ENCODE measurements at places on chromosomes 6 and 20. TPM values are rescaled to one million over a fixed set of nuclear protein-coding genes. Genes with fewer than 3 reads are reported as not detected.

FAM184A gene
- 0.93 TPM for total RNA-seq

GPX5 gene
- not detected for total RNA-seq

COL19A1 gene
- total RNA-seq, result 1.9 TPM

RGL2 gene
- total RNA-seq, result 59.4 TPM

CCN6 gene
- total RNA-seq, result not detected

DLL1 gene
- 11.7 TPM for total RNA-seq

TCF19 gene
- total RNA-seq, result 2.8 TPM

PAK5 gene
- not detected for total RNA-seq

SULF2 gene
- total RNA-seq, result 40.7 TPM

C20orf141 gene
- not detected for total RNA-seq

LY6G6F gene
- total RNA-seq, result not detected

LGSN gene
- not detected for total RNA-seq

ARMC2 gene
- total RNA-seq, result 14.0 TPM

- peak; percentile 39 for DNase-seq
Observed at GRCh38 chr6:33191383-33192104, 723 bp downstream of the COL11A2 start.

GRCh38 chr20:31788578-31788977, 30.6 kb upstream of the MYLK2 start:
- DNase-seq, result no peak

- DNase-seq, result no peak
Observed at GRCh38 chr6:135187372-135187771, 6.3 kb downstream of the MYB start.

DNA sequence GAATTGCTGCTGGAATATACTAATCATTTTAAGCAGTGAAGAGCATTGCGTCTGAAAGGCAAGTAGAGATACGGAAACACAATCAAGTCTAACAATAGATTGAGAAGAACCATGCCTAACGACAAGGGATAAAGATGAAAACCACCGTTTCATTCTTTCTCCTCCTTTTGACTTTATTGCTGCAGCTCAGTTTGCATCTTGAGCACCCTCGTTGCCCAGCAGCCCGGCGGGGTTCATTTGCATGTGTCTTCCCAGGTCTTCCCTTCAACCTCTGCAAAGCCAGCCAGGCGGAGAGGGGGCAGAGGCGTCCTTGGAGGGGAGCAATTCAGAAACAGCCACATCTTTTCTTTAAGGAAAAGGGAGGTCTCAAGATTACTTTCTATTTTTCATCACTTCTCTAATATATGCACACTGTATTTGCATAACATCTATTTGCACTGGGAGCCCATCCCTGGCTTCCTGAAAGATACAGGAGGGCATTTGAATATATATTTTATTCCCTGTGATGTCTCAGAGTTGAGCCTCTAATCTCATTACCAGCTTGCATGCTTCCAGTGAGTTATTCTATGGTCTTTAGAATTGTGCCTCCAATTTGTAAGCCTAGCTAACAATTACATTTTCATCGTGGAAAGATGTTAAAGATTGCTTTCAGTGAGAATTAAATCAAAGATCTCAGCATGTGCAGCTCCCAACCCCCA, 18.7 kb upstream of the PXDC1 start:
- no peak for DNase-seq

- no peak for DNase-seq
Observed at GRCh38 chr6:38723783-38724182, 8.7 kb downstream of the DNAH8 start.

GRCh38 chr6:169802790-169803189, 51.4 kb downstream of the ERMARD start:
- DNase-seq, result no peak

DNA sequence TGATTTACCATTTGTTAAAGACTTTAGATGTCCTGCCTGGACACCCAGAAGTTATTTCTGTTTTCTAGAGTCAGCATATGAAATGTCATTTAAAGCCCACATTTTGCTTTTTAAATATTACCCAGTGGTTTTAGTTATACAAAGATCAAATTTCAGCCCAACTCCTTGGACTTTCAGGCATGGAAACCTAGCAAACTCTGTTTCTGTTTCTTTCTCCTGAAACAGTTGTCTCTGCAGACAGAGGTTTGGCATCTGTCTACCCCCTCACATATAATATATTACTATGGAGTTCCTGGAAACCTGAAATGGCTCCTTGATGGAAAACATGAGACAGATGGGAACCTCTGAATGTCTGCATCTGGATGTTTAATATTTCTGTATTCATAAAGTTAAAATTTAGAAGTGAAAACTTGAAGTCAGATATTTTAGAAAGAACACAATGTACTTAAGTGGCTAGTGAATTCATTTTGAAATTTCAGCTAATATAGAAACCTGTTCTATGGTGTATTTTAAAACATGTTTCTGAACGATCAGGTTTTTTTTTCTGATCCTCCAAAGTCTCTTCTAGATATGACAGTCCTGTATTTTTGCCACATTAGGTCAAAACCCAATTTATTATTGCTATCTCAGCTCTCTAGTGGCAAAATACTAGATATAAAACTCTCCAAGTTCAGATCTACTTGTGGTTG, 743.3 kb downstream of the CD109 start:
- no peak for DNase-seq

GRCh38 chr6:29892696-29893095, 49.6 kb upstream of the HLA-A start:
- no peak for DNase-seq

- DNase-seq, result no peak
Observed at GRCh38 chr20:40583205-40583604, 105.8 kb downstream of the MAFB start.

- no peak for DNase-seq
Observed at GRCh38 chr6:166460473-166461437, 78.0 kb upstream of the MPC1 start.

DNA sequence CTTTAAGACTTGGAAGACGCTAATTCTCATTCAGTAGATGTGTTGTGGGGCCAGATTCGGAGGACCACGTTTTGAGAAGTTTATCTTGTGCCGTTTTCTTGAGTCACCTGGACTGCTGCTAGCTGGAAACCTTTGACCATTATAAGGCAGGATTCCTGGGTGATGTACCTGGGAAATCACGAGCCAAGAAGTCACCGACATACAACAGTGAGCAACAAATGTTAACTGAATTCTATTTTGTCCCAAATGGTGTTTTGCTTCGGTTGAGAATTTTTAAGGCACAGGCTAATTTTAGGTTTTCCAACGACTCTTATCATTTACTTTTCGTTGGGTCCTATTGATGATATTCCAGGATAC, 93.4 kb upstream of the BTN3A2 start:
- no peak for DNase-seq

DNA sequence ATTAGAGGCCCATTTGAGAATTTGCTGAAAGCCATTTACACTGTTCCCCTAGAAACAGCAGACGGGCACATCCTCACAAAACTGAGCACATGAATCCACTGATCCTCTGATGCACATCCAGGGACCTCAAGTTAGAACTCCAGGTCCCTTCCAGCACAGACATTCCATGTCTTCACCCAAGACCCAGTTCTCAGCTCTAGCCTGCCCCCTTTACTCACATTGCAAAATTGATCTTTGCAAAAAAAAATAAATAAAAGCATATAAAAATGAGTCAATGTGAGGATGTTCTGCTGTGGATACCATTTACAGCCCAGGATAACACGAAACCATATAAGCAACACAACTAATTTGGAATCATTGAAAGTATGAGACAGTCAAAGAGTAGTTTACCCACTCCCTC, 458.2 kb upstream of the JARID2 start:
- DNase-seq, result no peak

DNA sequence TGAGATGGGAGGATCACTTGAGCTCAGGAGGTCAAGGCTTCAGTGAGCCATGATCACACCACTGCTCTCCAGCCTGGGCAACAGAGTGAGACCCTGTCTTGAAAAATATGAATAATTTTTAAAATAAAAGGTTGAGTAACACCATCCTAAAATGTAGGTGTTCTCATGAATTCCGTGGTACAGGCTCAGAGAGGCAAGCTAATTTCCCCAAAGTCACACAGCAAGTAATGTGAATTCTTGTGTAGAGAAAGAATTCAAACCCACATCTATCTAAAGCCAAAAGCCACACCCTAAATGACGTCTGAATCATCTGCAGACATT, 80.5 kb downstream of the ZNF217 start:
- no peak for DNase-seq

GRCh38 chr6:154683756-154684523, 49.3 kb upstream of the SCAF8 start:
- DNase-seq, result no peak

DNA sequence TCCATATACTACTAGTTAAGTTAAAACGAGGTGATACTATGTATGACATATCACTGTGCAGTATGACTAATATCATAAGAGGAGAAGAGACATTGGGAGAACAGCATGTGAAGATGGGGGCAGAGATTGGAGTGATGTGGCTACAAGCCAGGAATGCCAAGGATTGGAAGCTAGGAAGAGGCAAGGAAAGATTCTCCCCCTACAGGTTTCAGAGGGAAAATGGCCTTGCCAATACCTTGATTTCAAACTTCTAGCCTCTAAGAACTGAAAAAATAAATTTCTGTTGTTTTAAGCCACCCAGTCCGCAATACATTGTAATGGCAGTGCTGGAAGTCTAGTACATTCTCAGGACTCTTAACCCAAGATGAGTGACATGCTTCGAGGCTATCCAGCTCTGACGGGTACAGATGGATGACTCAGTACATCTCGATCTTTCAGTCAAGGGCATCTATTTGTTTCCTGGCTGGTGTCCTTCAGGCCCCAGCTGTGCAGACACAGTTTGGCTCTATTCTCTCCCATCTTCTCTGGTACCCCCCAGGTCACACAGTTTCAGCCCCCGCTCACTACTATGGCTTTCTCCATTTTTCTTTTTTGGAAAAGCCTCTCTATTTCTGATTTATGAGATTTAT, 55.5 kb upstream of the THEMIS start:
- no peak for DNase-seq

DNA sequence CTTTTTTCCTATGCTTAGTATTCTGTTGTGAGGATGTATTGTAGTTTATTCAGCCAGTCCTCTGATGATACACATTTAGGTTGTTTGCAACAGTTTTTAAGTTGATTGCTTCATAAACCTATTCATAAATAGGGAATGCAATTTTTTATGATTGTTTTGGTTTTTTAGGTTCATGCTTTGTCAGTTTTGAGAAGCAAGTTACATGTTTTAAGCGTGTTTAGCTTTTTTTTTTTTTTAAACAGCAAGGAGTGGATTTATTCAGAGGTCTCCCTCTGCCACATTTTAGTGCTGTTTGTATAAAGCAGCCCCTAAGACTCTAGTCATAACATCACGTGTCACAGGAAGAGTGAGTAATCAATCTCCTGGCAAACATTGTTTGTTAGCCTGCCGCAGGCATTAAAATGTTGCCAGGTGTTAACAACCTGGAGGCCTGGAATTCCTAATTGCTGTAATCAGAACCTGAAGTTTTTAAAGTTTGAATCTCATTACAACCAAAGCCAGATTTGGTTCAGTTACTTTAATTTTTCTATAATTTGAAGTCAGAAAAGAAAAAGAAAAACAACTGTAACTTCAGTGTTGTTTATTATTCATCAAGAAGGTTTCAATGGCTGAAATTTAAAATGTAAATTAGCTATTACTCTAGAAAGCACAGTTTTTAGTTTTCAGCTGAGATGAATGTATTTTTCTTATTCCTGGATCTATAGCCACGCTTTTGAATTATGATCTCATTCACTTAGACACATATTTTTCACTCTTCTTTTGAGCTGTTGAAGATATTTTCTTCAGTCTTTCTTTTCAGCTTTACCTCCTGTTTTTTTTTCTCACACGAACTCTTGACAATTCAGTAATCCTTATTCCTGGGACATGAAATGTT, 59.2 kb downstream of the KCNS1 start:
- no peak for DNase-seq

DNA sequence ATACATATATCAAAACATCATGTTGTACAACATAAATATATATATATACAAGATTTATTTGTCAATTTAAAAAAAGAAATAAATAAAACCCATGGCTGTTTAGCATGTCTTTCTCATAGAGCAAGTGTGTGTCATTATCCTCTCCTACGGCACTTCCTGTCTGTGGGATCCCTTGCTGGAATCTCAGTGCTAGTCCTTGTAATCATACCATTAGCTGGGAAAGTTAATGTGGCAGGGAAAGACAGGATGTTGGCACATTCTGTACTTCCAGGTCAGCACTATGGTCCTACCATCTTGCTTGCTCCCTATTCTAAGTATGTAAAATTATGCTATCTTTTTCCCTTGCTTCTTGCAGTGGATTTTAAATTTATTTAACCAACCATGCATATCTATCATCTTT, 9.5 kb upstream of the SLC17A3 start:
- DNase-seq, result no peak

DNA sequence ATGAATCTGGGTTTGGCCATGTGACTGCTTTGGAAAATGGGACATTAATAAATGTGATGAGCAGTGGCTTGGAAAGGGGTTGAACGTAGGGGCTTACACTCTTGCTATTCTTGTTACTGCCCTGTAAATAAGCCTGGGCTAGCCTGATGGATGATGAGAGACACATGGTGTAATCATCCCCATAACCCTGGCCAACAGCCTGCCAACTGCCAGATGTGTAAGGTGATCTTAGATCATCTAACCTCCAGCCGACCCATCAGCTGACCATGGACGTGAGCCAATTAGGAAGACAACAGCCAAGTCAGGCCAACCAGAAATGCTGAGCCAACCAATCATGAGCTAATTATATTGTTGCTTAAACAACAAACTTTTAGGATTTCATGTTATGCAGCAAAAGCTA, 25.2 kb downstream of the FBXO30 start:
- DNase-seq, result peak; percentile 16

DNA sequence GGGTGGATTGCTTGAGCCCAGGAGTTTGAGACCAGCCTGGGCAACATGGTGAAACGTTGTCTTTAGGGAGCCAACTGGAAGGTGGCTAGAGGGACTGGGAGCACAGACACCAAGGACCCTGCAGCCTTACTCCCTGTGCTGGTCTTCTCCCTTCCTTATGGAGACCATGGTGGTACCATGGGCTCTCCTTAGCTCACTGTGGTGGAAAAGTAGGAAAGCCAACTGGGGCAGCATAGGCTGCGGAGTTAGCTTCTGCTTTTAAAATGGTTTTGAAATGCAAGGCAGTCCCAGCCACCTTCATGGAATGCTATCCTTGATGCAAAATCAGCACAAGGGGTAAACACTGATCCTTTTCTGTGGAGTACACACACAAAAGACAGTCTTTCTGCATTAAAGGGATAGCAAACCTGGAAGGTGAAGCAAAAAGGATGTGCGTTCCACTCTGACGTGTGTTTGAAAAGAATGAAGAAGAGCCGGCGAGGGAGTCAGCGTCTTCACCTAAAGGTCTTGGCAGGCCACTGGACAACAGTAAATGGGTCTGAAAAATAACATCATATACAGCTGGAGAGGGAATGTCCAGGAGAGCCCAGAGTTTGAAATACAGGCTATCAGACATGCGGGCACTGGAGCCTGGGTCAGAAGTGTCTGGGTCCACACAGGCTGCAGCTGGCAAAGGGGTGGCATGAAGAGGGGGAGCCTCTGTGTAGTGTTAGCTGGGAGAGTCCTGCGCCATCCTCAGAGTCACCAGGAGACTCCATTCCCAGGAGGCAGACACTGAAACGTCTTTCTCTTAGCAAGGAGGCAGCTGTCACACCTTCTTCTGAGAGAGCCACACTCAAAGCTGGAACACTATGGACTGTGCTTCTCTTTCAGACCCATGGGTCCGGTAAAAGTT, 58.5 kb downstream of the GPR6 start:
- DNase-seq, result no peak
